ENCODE measurements at places on chromosomes 6 and 20. TPM values are rescaled to one million over a fixed set of nuclear protein-coding genes. Genes with fewer than 3 reads are reported as not detected.

DNA sequence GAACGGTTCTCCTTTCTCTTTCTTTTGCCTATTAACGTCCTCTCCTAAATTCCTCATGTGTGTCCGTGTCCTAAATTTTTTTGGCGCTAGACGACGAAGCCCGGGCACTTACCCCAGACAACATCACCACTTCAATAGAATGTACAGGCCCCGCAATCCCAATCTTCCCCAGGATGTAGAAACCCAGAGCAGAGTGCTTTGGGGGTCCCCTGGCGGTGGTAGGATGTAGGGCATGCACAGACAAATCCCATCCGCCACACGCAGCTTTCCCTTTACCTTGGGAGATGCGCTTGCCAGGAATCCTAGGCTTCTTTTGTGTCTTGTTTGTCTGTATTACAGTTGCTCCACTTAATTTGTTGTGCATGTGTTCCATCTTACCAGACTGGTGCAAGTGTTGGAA, 417.3 kb upstream of the ARID1B start:
- no peak for DNase-seq

DNA sequence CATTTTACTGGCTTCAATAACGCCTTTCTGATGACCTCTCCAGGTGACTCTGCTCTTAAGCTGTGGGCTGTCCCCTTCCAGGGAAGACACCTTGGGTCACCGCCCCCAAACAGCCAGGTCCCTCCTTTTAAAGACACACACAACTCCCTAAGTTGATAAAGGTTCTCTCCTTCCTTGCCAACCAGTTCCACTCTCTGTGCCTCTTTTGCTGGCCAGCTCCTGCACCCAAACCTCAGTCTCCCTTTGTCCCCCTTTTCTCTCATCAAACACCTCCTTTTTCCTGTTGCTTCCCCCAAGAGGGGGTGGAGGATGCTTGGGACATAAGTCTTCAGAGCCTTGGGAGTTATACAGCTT, 1.0 kb downstream of the NCOA6 start:
- DNase-seq, result peak; percentile 50

Gene GLP1R
- polyA plus RNA-seq, result not detected

- peak; percentile 79 for DNase-seq
Measured at GRCh38 chr6:106973018-106973835, 1.3 kb downstream of the CD24 start.

- no peak for DNase-seq
Measured at GRCh38 chr6:132246632-132247270, 154.5 kb downstream of the MOXD1 start.

Gene OR2J3
- not detected for polyA plus RNA-seq

- DNase-seq, result no peak
Measured at GRCh38 chr6:54057058-54057457, 54.2 kb upstream of the MLIP start.

GRCh38 chr6:57137350-57137749, 34.8 kb upstream of the BAG2 start:
- no peak for DNase-seq

Gene NOX3
- polyA plus RNA-seq, result not detected

DNA sequence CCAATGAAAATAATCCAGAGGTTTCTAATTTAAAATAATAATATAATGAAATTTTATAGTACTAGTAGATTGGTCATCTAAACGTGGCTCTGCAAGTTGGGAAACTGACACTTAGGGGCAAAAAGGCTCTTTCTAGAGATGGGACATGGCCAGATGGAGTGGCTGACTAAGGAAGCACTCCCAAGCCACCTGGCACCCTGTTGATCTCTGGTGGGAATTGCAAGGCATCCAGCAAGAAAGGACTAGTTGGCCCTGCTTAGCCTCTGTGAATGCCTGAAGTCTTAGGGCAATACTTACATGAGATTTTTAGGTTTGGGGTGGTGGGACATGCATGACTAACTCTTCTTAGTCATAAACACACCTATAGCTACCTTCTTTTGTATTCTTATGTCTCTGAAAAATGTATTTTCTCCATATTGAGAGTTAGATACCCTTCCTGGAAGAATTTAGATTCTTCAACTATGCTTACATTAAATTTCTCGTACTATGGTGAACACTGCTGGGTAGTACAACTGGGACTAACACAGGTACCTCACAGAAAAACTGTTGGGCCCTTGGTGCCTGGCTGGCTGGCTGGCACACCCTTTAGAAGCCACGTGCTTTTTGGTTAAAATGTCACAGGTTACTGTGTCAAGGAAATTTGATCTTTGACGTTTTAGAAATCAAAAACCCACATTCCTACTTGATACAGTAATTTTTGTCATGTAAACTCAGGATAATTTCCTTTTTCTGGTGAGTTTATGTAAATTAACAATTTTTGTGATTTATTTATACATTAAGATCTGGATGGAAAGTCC, 25.0 kb upstream of the SH3BGRL2 start:
- no peak for DNase-seq

Gene BPIFA1
- not detected for polyA plus RNA-seq

DNA sequence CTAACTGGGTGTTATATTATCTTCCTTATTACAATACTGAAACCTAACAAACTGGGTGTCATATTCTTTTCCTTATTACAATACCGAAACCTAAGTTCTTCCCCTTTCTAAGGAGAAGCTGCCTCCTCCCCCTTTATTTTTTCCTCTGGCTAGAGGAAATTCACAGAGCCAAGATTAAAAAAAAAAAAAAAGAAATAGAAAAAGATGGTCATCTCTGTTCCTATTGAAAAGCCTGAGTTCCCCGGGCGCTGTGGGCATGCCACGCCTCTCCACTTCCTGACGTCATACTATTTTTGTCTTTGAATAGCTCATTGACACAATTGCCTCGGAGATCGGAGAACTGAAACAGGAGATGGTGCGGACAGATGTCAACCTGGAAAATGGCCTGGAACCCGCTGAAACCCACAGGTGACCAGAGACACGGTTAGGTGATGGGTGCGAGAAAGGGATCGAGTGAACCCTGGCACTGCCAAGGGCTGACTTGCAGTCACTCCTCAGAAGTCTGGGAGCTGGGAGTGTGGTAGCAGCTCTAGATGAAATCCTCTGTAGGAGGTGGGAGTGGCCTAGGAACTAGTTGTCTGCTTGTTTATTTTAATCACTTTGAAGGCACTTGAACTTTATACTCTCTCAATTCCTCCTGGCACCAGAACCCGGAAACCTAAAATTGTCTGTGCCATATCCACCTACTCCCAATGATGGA, 82.2 kb upstream of the NAA20 start:
- no peak for DNase-seq

GRCh38 chr6:156630613-156631302, 146.4 kb upstream of the ARID1B start:
- no peak for DNase-seq

Gene SALL4
- polyA plus RNA-seq, result 1.2 TPM

DNA sequence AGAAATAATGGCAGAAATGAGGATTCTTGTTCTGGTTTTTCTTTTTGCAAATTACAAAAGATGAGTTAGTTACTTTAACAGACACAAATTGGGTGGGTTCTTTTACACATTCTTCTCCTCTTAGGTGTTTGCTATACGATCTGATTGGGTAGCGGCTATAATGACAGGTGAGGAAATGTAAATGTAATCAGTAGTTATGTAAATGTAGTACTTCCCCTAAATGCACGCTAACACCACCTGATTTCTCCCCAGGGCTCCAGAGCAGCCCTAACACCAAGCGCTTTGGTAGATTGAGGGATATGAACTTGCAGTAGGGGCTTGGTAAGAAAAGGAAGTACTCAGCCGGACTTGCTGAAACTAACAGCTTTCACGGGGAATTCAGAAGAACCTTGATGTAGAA, 499.4 kb upstream of the NOX3 start:
- DNase-seq, result no peak

GRCh38 chr20:5482791-5483190, 166.0 kb upstream of the PROKR2 start:
- no peak for DNase-seq

All from SK-N-SH (cell line).